IPS DF 19.7 (cell line): ENCODE measurements at places on chromosomes 7 and 10.

GRCh38 chr10:121070275-121071070 is 219.3 kb downstream of the WDR11 start:
- DNase-seq: no peak

DNA sequence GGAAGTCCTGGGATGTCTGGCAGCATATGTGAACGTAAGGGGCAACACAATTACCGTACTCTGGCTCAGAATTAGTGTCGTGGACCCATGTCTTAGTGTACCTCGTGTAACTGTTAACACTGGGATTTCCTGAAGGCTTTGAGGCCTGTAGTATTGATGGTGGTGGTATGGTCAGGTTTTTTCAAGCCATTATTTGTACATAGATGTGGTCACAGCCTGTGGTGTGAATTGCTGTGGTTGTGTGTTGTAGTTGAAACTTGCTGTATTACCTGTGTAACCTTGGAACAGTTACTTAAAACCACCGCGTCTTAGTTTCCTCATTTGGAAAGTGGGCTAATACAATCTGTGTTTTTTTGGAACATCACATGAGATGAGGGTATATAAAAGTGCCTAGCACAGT is 5.3 kb downstream of the EXOC4 start:
- DNase-seq: no peak

GRCh38 chr10:21336476-21337170 is 188.9 kb downstream of the SKIDA1 start:
- peak; percentile 77 for DNase-seq

DNA sequence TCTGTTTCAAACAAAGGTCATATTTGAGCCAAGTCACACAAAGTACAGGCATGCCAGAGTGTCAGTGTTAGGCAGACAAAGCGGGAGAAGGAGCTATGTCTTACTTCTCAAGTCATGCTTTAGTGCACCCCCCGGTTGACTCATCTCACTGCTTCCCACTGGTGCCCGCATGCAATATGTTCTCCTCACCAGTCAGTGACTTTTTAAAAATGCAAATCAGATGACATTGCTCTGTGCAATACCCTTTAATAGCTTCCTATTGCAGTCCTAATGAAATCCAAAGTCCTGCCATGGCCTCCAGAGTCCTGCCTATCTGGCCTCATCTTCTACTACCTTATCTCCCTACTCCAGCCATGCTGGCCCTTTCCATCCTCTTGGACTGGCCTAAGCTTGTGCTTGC is 429.1 kb downstream of the ACTR3B start:
- no peak for DNase-seq

- no peak for DNase-seq
These were observed 384 bp downstream of the DCLRE1C start for GRCh38 chr10:14953424-14954000.

- no peak for DNase-seq
These were observed at the start of gene PLXNA4 for GRCh38 chr7:132575982-132576720. TSS of gene PLXNA4 (minus strand) at chr7:132576470. CDS start at chr7:132508693, 67,777 bp downstream.

DNA sequence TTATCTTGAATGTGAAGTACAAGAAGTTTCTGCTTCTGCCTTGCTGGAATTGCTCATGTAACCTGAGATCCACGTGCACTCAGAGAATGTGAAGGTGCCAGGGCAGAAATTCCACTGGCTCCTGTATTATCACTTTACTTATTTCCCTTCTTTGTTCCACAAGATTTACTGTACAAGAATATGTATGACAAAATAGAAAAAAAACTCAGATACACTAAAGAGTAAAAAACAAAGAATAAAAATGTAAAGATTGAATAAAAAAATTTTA is 43.0 kb downstream of the PLCE1 start:
- DNase-seq: no peak

DNA sequence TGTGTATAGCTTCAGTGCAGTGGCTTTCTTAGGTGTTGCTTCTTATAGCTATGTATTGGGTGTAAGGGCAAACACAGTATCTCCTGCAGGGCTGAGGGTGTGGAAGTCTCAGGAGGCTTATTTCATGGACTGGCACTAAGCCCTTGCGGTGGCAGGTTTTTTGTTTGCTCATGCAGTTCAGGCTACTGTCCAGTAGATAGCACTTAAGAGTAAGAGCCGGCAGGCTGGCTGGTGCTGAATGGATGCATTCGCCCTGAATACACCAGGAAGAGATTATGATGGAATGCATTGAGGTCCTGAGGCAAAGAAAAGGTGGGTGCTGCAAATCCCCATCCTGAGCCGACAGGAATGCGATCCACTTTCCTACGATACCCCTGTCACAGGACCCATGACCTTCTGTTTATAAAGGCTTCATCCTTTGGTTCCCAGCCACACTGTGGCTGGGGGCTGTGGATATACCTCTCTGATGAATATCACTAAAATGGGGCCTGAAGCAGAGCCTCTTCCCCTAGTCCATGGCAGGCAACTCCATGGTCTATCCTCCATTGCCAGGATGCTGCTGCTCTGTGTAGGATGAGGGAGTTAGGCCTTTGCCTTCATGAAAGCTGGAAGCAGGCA is 44.9 kb downstream of the ANXA8 start:
- peak; percentile 42 for DNase-seq

DNA sequence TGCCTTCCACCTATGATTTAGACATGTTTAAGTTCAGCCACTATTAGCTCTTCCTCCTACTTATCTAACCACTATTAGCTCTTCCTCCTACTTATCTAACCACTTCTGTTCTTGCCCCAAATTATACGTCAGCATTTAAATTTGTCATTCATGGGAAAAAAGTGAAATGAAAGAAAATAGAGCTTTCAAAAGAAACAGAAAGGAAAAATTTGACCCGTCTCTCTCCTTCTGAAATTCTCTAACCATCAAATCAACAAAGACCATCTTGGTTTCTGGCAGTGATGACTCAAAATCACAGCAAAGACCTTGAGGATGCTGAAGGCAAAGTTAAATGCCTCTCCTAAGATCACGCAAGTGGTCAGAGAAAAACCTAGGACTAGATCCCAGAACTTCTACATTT is 2.6 kb downstream of the LIPA start:
- no peak for DNase-seq

DNA sequence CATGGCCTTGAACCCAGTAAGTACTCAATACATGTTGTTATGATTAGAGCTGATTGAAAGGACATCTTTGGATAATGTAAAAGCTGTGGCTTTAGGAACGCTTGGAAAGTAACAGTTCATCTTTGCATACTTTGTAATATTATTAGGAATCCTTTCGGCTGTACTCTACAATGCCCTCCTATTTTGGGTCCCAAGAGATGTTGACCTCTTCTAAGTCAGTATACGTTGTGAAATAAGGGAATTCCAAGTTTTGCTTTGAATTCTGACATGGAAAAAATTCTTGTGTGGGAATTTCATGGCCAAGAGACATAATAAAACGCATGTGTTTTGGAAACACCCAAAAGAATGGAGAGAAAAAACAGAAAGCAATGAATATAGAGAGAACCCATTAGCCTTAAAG is 7.7 kb downstream of the AGR3 start:
- DNase-seq: no peak

- no peak for DNase-seq
These were observed 57.9 kb downstream of the NOD1 start for GRCh38 chr7:30420662-30421061.

GRCh38 chr10:75755528-75755927 is 324.1 kb downstream of the LRMDA start:
- DNase-seq: no peak

DNA sequence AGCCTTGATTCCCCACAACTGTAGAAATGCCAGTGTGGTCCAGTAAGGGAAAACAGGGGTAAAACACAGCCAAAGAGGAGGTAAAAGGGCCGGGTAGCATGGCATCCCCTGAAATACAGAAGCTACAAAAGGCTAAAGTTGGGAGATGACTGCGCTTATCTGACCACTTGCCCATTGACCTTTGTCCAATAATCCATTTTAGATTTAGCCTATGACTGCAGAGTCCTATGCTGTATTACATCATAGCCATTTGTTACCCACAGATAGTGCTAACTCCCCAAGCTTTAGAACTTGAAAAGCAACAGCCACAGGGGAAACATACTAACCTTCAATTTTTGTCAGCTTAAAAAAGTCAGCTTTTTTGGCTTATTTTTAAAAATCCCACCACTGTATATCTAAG is 26.2 kb downstream of the MTPN start:
- no peak for DNase-seq

DNA sequence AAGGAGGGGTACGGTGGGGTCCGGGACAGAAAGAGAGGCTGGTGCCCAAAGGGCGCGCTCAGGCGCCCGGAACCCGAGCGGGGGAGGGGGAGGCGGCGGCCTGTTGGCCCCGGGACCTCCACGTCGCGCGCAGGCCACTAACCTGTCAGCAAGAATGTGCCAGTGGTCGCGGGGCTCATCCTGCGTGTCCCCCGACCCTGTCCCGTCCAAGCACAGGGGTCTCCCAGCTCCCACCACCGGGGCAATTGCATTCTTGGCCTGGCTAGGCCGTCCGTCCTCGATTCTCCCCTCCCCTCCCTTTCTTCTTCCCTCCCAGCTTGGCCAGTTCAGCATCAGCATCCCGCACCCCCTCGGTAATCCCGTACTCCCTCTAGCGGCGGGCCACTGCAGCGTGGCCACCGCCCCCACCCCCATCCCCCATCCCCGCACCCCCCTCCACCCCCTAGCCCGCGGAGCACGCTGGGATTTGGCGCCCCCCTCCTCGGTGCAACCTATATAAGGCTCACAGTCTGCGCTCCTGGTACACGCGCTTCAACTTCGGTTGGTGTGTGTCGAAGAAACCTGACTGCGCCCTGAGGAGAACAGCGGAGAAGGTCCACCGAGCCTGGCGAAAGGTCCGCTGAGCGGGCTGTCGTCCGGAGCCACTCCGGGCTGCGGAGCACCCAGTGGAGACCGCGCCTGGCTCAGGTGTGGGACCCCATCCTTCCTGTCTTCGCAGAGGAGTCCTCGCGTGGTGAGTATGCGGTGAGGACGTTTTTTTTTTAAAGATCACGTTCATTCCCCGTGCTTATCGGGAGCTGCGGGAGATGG is at the start of gene SGCE:
Gene SGCE (minus strand): TSS at position 286 of the 810 bp plus-strand sequence. CDS start 35 bp downstream, at position 251.
- no peak for DNase-seq

- DNase-seq: no peak
These were observed 48.6 kb upstream of the CTBP2 start for GRCh38 chr10:125208854-125209565.

DNA sequence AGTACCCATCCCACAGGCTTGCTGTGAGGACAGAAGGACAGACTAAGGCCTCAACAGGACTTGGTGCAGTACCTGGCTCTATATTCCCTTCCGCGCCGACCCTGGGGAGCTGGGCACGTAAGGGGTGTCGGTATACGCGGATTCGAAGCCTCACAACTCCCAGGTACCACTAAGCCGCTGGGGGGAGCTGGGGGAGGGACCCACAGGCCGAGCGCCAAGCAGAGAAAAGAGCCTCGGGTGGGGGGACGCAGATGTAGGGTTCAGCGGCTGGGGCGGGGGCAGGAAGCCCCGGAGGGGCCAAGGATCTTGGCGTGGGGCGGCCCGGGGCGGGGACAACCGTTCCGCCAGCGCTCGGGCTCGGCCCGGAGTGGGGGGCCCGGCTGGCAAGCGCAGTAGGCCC is 126.4 kb upstream of the ZNF746 start:
- no peak for DNase-seq

- DNase-seq: peak; percentile 33
These were observed 309.7 kb downstream of the CSTF2T start for GRCh38 chr10:51389415-51390321.

- no peak for DNase-seq
These were observed 109.5 kb upstream of the ITGB1 start for GRCh38 chr10:33067481-33067880.

DNA sequence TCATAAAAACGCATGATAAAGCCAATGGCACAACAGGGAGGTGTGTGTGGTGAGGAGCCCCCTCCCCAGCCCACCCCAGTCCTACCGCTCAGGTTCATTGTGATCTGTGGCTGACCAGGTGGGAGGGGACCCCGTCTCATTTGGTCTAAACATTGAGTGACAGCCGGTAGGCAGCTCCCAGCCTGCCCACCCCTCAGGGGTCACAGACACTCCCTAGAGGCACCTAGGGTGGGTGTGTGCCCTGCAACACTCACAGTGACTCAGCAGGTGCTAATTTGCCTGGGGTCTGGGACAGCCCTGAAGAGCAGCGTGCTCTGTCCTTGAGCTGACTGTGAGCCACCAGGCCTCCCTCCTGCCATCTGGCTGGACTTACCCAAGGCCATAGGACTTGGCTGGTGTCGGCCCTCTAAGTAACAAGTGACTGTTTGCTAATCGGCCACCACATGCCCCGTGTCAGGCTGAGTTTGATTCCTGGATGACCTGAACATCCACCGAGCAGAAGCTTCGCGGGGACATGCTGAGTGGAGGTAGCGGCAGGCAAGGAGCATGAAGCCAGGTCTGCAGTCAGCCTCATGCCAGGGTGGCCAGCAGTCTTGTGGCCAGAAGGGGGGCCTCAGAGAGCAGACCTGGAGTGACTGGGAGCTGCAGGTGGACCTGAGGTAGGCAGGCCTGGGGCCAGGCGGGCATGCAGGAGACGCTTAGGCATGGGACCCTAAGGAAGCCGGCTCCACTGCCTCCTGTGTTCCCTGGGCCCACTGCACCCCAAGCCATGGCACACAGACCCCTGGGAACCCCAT is 282.3 kb upstream of the SHH start:
- DNase-seq: no peak

- DNase-seq: no peak
These were observed 1.1 kb upstream of the GALNTL5 start for GRCh38 chr7:151954866-151955820.

DNA sequence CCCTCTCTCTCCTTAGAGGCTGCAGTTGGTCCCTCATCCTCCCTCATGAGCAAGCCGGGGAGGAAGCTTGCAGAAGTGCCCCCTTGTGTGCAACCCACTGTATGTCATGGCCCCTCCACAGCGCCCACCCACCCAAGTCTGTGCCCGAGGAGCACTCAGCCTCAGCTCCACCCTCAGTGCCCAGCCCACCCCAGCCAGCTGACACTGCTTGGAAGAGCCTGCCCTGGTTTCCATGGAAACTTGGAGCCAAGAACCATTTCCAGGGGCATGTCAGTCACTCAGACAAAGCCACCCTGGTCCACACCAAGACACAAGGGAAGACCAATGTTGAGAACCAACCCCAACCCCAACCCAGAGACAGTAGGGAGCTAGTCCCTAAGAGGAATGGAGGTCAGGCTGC is 79.5 kb downstream of the PAX2 start:
- DNase-seq: no peak

GRCh38 chr7:114784177-114784576 is 137.7 kb upstream of the MDFIC start:
- no peak for DNase-seq

DNA sequence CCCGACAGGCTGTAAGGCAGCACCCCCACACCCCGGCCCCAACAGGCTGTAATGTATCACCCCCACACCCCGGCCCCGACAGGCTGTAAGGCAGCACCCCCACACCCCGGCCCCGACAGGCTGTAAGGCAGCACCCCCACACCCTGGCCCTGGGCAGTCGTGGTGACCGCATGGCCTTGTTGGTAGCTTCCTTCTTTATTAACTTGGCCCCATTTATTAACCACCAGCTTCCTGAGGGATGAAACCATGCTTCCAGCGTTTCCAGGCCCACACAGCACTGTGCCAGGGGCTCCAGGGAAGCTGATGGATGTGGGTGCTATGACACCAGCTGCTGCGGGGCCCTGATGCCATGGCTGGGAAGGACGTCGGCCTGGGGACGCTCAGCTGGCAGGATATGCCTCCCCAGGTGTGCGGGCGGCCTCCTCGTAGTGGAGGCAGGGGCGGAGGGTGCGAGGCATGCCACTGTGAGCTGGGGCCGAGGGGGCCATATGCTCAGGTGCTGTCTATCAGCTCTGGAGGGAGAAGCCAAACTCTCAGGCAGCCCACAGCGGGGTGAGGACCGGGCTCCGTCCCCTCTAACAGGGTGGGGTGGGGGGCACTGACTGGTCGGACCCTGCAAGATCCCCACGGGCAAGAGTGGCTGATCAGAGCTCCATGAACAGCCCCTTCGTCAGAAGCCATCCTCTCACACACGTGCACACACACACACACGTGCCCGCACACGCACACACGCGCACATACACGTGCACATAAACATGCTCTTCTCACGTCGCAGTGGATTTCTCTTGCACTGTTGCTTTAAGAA is 311.0 kb downstream of the PTPRN2 start:
- DNase-seq: no peak
